Activated B cell treated with CpG ODN at 0.5 μM for 24 hours (primary cell): ENCODE measurements at places on chromosomes 2 and 18.

DNA sequence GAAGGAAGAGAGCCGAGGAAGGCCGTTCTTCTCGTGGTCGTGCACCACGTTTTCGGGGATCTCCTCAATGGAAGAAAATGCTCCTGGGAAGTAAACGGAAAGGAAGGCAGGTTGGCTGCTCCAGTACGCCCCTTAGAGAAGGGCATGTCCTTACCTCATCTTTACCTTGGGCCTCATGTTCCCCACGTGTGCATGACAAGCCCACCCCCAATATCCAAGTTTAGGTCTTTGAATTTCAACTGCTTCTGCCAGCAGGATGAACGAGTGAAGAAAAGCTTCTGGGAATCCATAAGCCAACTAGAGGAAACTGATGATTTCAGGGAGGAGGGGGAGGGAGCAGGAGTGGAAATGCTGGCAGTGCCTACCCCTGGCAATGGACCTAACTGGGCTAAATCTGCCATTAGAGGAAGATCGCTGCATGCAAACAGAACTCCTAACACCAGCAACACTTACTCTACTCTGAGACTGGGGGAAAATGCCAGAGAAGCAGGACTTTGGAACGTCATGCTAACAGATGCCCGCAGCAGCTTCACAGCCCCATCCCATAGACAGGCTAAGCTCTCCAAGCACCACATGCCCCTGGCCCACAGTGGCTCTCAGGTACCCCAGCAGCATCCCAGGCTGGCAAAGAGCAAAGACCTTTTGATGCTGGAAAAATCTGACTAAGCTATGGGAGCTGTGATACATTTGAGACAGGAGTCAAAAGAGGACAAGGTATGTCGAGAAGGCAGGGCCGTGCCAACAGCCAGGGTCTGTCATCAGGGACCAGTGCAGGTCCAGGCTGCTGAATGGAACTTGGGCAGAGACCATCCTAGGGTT, 21.7 kb downstream of the CHST10 start:
- DNase-seq, result no peak

GRCh38 chr2:66202586-66202985, 232.3 kb upstream of the MEIS1 start:
- DNase-seq, result no peak

GRCh38 chr18:55763298-55763697, 175.3 kb upstream of the TCF4 start:
- no peak for DNase-seq

- DNase-seq, result no peak
Measured at GRCh38 chr2:97747285-97747684, 33.9 kb downstream of the ZAP70 start.

GRCh38 chr2:105403241-105403782, 4.5 kb upstream of the FHL2 start:
- DNase-seq, result no peak

- no peak for DNase-seq
Measured at GRCh38 chr2:29528891-29529520, 392.4 kb downstream of the ALK start.

GRCh38 chr2:157782057-157782845, 93.9 kb downstream of the ACVR1 start:
- no peak for DNase-seq

DNA sequence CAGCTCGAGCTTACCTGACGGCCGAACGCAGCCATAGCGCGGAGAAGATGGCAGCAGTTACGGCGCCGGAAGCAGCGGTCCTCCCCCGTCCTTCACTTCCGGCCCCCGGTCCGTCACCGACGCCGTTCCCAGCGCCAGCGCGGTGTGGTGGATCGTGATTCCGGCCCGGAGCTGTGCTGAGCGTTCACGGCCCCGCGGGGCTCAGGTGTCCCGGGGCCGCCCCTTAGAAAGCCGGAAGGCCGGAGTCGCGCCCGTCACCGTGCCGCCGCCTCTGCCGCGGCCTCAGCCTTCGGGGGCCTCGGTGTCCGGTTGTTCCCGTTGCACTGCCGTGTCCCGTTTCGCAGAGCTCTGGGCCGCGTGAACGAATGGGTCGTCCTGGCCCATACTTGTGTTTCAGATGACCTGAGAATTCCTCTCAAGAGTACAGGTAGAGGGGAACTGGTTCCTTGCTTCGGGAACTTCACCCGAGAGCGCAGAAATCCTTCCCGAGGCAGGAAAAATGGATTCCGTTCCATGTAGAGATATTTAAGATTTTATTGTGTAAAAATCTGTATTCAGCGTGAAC, at the start of gene MTERF4:
MTERF4 (minus strand) TSS at position 49 of the 565 bp plus-strand sequence; CDS start at position 35, 14 bp downstream.
- DNase-seq, result peak; percentile 85

DNA sequence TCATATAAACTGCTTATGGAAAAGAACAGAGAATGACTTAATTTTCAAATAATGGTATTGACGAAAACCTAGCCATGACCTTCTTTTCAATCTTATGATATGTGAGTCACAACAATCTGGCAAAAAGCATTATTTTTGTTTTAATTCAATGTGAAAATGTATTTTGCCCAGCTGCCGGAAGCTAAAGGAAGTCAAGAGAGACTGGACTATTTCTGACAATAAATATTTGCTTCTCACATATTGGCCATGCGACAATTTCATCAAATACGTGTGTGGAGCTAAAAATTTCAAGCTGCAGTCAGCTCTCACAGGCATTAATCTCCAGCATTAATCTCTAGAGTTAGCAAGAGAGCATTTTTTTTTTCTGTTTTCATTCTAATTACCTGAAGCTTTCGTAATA, 881.0 kb downstream of the CPS1 start:
- DNase-seq, result no peak

DNA sequence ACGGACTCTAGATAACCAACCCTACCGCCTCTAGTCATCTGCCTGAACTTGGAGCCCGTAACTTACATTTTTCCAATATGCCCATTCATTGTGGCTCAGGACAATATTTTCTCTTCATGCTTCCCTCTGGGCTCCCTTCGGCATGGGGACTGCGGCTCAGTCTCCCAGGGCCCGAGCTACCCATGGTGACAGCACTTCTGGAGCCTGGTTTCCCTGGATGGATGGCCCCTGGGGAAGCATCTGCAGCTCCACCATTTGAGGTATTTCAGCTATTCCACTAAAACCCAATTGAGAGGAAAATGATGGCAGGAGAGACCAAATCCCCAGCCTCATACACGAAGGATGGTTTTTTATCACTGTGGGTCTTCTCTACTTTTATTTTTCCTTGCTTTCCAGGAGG, 74.3 kb downstream of the KIF5C start:
- no peak for DNase-seq

DNA sequence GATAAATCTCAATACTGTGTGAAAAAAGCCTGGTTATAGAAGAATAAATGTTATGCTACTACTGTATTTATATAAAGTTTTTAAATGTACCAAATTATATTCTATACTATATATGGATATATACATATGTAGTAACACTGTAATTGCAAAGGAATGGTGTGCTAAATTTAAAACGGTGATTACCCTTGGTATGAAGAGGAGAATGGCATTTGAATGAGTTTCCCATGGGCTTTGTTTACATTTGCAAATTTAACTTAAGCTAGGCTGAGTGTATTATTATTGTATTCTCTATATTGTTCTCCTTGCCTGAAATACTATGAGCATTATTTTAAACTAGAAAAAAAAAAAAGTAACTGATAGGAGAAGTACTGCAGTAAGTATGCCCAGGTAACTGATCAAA, 4.7 kb upstream of the SP3 start:
- no peak for DNase-seq

- no peak for DNase-seq
Measured at GRCh38 chr2:9260464-9260918, 53.9 kb downstream of the ASAP2 start.

DNA sequence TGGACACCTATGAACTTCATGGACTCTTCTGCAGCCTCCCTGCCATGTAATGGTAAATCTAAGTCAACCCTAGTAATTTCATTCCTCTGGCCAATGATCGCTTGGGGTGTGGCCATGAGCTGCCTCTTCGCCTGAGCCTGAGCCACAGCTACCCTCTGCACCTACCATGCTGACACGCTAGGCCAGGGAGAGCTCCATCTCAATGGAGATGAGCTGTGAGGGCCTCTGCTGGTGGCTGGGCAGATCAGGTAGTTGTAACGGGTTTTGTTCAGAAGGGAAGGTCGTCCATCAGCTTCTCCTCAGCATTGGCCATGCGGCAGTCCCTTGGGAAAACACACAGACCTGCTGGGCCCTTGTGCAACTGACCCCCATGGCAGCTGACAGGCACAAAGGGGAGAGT, 24.4 kb downstream of the MPHOSPH10 start:
- DNase-seq, result no peak

DNA sequence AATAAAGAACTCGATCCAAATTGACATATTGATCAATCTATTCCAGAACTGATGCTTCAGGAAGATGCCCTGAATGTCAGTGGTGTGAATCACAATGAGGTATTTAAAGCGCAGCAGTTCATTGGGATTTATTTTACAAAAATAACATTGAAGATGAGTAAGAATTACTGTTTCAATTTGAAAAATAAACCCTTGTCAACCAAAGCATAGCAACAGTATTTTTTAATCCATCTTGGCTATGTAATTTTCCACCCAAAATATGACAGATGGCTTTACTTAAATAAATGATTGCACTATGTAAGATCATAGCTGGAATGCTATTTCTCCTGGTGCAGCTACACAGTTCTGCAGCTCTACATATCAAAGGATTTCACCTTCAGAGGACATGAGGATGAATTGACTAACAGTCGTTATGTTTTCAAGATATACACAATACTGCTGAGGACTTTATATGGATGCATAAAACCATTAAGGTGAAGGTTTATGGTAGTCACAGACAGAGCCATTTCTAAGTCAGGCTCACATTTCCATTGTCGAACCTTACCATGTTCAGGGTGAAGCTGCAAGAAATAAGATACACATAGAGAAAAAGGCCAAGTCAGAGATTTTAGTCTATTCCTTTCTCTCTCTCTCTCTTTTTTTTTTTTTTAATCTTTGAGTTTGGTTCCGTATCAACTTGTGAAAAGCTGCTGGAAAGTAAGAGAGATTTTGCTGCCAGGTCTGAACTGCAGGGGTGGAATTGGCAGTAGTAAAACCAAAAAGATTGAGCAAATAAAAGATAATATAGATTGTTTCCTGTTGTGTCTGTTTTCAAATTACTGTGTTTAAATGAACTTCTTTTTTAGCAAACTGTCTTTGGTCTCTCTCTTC, 398.0 kb upstream of the CDH20 start:
- DNase-seq, result no peak

DNA sequence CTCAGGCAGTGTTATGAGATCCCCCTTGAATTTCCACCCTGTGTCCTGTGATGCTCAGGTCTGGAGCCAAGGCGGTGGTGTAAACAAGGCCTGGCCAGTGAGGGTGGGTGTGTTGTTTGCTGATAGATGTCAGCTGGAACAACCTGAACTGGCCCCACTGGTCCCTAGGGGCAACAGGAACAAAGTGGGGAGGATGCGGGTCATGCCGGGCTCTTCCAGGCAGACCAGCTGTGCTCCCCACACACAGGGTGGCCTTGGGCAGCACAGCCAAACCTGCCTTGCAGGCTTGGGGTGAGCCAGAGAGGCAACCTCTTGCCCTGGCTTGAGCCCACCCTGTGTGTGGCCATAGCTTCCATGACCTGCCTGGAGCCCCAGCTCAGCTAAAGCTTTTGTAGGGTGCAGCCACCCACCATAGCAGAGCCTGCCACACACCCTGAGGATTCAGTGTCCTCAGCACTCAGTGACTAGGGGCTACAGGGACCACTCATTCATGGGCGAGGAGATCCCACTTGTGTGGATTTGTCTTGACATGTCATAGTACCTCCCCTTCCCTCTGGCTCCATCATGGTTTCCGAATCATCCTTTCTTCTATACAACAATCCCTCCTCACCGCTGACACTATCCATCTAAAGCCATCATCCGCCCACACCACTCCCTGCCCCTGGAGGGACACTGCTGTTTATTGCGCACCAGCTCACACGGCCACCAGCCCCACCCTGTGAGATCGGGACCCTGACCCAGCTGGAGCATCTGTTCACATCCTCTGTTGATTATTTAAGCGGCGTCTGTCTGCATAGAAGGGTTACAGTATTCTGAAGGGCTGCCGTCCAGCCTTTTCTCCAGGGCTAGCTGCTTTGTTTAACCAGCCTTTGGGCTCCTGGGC, 268.8 kb downstream of the CYP26B1 start:
- DNase-seq, result no peak

GRCh38 chr2:85694052-85695025, at the start of gene GNLY:
TSS of gene GNLY (plus strand) at chr2:85694358. CDS start at chr2:85694419, 61 bp downstream.
- no peak for DNase-seq

DNA sequence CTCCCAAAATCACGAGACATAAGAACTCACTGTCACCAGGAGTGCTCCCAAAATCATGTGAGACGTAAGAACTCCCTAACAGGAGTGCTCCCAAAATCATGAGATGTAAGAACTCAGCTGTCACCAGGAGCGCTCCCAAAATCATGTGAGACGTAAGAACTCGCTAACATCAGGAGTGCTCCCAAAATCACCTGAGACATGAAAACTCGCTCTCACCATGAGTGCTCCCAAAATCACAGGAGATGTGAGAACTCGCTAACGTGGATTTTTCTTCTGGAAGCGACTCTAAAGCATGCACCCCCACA, 53.1 kb downstream of the CTDP1 start:
- DNase-seq, result no peak

GRCh38 chr2:73611193-73611592, 31.0 kb downstream of the NAT8 start:
- DNase-seq, result no peak
